ENCODE measurements at places on chromosomes 4 and X.

DNA sequence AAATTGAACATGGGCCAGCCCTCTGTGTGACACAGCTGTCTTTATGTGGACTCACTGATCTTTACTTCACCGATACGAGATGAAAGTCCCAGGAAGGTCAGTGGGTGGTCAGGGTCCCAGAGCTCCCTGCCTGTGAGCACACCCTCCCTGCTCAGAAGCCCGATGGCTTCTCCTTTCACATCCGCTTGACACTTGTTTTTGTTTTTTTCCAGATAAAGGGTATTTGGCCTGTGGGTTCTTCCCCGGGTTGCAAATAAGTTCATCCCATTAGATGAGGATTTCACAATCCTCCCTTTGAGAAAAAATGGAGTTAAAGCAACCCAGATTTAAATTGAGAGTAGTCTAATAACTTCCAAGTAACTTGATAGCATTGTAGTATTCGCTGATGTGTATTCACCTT is 48.2 kb upstream of the TLR2 start:
- no peak for DNase-seq

- DNase-seq = no peak
These were observed 51.1 kb downstream of the ZNF732 start for GRCh38 chr4:253936-254756.

GRCh38 chr4:94434505-94434904 is 17.2 kb upstream of the PDLIM5 start:
- DNase-seq = no peak

DNA sequence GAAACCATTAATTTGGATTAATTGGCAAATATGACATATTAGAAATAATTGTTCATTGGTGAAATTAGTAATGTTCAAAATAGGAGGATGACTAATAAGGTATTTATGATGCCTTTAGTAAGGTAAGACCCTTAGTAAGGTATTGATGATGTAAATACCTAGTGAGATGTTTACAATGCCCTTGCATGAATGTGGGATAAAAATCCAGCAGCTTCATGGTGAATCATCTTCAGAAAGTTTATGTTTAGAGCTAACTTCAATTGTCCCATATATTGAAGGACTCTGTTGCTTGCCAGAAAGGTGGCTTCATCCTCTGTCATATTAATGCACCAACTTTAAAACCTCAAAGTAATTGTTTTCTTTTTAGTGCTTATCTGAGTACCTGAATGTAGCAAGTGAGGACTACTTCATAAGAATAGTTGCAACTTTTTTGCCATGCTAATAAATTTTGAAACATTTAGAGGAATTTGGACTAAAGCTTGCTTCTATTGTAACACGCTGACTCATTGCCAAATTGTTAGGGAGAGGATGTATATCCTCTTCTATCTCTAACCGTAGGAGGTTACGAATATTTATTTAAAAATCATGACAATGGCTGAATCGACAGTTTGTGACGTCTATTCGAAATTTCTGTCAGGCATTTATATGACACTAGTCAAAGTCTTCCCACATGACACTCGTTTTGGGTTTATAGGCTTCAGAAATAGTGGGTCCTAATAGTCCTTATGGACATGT is 174.1 kb upstream of the HS3ST1 start:
- DNase-seq = no peak
